ENCODE measurements at places on chromosomes 13 and 19.

DNA sequence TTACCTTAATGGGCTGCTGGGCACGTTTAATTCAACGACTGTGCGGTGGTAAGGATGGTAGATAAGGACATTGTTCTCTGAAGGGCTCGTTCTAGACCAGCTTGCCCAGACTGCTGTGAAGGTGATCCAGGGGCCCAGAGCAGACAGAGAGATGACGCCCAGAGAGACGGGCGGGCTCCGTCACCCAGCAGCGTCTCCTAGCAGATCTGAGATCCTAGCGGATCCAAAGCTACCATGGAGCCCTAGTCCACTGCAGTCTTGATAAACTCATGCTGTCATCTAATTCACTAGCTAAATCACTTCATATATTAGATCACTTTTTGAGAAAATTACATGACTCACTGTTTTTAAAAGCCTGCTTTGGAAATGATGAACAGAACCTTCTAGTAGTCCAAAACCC, 21.5 kb downstream of the COL4A2 start:
- DNase-seq: no peak

DNA sequence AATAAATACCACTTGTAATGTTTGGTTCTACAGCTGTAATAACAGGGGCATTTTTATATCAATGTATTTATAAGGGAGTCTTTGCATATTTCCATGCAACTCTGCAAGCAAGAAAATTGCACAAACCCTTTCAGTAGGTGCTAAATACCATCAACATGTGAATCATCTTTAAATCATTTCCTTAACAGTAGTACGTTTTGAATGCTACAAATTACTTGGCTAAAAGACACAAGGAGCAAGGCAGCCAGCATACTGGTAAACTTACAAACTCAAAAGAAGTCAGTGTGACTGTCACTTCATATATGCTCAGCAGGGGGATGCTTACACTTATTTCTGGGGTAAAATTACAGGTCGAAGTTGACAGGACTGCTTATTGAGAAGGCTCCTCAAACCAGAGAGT, 402.4 kb downstream of the EFNB2 start:
- DNase-seq: peak; percentile 69

DNA sequence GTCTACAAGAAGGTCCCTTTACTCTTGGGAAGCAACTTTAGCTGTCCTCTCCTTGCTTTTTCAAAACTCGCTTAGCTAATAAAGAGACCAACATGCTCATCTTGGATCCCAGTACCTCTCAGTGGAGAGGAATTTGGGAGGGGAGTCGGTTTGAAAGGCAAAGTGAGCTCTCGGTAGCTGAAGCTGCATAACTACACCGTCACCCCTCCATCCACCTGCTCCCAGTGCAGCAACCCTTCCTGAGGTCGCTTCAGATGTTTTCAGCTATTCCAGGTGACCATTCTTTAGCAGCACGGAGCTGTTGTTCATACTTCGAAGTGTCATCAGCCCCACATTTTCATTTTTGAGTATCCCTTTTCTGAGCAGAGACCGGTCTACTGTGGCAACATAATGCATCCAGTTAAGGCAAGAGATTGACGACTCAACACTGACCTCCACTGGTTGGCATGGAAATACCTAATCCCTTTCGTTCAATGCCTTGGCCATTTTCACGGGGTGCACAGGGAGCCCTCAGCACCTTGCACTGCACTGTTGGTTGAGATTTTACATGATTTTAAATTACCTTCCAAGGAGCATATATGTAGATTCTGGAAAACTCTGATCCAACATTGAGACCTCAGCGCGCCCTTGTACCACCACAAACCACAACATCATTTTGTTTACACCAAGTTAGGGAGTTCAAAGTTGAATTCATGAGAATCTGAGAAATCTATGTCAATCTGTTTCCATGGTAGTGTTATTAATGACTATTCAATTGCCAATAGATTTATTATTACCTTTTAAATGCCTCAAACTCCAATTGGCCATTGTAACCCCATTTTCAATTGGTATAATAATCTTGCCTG, 42.2 kb downstream of the DLEU7 start:
- DNase-seq: peak; percentile 9

- no peak for DNase-seq
Measured at GRCh38 chr19:45200568-45200967, 22.0 kb downstream of the BLOC1S3 start.

DNA sequence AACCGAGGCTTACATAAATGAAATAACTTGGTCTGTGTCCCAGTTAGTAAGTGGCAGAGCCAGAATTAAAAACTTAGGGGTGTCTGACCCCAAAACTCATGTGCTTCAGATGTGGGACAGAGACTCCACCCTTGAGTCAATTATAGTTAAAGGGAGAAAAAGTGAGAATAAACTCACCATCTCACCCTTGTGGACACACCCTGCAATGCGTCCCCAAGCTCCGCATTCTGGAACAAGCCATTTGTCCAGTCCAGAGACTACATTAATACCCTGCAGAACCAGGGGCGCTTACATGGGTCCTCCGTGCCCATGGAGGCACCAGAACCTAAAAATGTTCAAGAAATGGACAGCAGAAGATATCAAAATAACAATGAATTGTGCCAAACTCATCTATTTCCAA, 207.0 kb upstream of the ZNF507 start:
- DNase-seq: no peak

DNA sequence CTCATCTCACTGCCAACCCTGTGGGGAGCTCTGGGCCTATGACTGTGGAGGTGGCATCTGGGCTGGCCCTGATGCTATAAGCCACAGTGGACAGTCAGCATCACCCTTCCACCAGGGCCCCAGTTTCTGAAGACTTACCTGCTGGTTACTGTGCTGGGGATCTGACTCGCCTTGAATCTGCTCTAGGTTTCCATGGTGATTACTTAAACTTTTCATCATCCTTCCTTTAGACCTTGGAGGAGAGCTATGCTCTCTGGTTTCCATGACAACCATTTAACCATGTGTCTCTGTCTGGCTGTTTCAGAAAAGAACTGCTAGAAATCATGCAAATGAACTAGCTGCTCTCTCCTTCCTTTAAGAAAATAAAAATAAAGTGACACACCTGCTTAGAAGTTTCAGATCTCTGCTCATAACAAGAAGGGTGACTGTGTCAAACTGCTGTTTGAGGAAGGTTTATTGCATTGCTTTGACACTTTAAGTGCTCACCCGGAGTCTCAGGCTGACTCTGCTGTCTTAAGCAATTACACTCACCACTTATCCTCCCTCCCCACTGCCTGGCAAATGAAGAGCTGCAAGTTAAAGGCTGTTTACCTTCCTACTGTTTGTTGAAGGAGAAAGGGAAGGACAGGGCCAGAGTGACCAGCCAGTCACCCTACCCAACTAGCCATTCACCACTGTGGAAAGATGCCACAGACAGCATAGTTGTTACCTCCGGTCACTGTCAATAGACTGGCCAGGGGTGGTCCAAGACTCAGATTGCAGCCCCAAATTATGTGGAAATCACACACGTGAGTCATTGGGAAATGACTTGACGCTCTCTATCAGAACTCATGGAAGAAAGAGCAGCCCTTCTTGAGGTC, 87.6 kb downstream of the HSPH1 start:
- no peak for DNase-seq

DNA sequence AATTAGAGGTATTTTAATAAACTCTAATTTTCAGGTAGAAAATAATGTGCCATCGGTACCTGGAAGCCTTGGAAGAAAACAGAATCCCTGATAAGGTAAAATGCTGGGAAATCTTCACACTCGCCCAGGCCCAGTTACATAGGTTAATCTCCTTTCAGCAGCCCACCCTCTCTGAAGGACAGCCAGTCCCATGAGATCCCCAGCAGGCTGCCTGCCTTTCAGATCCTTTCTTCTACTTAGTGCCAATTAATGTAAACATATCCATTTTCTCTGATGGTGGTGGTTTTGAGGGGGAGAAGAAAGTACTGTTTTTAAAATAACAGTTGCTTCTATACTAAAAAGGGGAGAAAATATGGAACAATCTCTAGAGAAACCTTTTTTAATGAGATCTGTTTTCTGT, 12.2 kb downstream of the SMAD9 start:
- DNase-seq: no peak

- no peak for DNase-seq
Measured at GRCh38 chr13:97321101-97321500, 99.0 kb downstream of the MBNL2 start.

DNA sequence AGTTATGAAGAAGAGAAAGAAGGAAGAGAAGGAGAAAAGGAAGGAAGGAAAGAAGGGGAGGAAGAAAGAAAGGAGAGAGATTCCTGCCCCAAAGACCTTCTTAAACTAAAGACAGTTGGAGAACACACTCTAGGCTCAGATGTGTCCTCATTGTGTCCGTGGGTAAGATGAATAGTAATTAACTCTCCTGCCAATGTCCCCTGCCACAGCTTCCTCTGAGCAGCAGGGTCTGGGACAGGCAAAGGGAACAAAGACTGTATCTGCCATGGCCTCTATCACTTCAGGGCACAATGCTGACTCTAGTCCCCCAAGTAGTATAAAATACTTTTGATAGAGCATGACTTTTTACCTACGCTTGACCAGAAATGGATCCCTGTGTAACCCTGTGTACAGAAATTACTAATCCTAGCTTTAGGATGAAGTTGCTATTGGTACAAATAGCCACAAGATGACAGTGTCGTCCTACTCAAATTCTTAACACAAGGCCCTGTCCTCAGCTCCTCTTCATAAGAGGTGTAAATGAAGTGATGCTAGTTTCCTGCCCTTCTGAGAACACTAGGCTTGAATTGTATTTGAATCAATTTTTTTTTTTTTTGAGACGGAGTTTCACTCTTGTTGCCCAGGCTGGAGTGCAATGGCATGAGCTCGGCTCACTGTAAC, 186.2 kb upstream of the GPR12 start:
- no peak for DNase-seq

GRCh38 chr13:77810430-77810829, 108.2 kb downstream of the EDNRB start:
- no peak for DNase-seq

DNA sequence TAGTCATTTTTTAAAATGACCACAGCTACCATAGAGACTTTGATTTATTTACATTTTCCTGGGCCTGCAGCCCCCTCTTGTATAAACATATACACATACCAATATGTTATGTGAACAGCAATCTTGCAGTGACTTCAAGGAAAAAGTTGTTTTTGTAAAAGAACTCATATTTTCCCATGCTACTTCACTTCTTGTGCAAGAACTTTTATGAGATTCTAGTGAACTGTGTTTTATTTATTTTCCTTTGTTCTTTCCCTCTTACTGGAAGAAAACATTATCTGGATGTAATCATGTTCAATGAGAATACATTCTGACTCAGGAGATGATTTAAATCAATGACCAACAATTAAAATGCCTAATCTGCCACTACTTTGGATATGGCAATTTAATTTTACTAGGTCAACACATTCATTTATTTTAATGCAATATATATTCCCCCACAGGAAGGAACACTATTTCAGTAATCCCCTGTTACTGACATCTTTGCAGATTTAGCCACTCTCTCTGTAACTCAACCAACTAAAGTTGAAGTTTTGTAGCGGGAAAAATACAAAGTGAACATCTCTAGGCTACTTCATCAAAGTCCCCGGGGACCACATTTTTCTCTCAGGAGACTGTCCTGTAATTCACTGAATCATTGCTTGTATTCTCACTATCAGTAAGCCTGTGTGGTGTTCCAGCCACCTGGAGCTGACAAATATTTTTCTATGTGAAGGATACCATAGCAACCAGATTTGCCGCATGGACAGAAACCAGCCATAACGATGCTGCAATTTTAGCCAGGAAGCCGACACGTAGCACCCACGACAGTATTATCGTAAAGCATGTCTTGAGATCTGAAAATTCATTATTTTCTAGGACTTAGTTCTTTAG, 90.5 kb downstream of the STARD13 start:
- peak; percentile 78 for DNase-seq

GRCh38 chr19:14514215-14514863, 3.9 kb downstream of the DNAJB1 start:
- DNase-seq: no peak

GRCh38 chr13:63651394-63651793, 2235.7 kb upstream of the PCDH20 start:
- DNase-seq: no peak

Data from BJ (cell line).